DMS153 (cell line): ENCODE measurements at places on chromosomes 6 and 20.

DNA sequence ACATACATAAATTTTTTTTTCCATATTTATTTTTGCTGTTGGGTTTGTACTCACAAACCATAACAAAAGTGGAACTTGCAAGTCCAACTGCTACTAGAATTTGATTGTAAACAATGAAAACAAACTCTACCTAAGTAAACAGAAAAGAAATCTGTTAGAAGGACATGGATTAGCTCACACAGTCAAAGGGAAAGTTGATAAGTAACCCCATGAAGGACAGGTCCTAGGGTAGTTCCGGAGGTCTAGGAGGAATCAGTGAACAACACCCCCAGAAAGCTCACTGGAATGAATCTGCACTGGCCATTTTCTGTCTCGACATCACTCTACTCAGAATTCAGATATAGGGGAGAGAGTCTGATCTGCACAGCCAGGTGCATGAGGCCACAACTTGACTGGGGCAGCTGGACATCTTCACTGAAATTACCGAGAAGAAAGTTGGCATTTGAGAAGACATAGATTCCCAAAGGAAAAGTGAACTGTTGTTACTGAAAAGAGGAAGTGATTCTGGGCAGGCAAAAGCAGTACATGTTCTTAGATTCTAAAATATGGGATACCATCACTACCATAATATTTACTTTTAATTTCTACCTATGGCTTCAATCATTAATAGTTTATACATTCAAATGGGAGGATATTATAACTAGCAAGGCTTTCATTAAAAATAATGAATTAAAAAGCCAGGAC, 76.4 kb downstream of the HMGN3 start:
- DNase-seq: no peak

GRCh38 chr6:123393331-123393730, 243.4 kb downstream of the TRDN start:
- peak; percentile 71 for DNase-seq

- DNase-seq: no peak
Observed at GRCh38 chr20:57650266-57650665, 30.0 kb upstream of the ZBP1 start.

- DNase-seq: peak; percentile 97
Observed at GRCh38 chr20:20363799-20364592, 3.9 kb upstream of the INSM1 start.

- no peak for DNase-seq
Observed at GRCh38 chr6:1099264-1099663, 212.6 kb upstream of the FOXQ1 start.

GRCh38 chr20:1493536-1493935, 2.3 kb upstream of the SIRPB2 start:
- DNase-seq: no peak
